ENCODE measurements at places on chromosomes 13 and 19.

- DNase-seq = no peak
Measured at GRCh38 chr13:31351376-31351775, 151.6 kb downstream of the B3GLCT start.

- no peak for DNase-seq
Measured at GRCh38 chr19:6676288-6676687, 6.3 kb upstream of the TNFSF14 start.

DNA sequence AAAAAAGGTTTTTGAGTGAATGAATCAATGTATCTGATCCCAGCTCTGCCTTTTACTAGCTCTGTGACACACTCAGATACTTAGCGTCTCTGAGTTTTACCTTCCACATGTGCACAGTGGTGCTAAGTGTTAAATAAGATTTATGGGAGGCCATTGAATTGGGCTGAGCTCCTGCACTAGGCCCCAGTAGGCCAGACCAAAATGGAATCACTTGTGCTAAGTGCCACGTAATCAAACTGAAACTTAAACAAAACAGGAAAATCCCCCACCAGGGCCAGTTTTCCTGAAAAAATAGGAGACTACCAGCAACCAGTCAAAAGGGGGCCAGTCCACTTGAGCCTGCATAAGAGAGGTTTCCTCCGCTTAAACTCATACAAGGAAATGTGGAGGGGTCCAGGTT, 40.9 kb downstream of the GJA3 start:
- DNase-seq = no peak

DNA sequence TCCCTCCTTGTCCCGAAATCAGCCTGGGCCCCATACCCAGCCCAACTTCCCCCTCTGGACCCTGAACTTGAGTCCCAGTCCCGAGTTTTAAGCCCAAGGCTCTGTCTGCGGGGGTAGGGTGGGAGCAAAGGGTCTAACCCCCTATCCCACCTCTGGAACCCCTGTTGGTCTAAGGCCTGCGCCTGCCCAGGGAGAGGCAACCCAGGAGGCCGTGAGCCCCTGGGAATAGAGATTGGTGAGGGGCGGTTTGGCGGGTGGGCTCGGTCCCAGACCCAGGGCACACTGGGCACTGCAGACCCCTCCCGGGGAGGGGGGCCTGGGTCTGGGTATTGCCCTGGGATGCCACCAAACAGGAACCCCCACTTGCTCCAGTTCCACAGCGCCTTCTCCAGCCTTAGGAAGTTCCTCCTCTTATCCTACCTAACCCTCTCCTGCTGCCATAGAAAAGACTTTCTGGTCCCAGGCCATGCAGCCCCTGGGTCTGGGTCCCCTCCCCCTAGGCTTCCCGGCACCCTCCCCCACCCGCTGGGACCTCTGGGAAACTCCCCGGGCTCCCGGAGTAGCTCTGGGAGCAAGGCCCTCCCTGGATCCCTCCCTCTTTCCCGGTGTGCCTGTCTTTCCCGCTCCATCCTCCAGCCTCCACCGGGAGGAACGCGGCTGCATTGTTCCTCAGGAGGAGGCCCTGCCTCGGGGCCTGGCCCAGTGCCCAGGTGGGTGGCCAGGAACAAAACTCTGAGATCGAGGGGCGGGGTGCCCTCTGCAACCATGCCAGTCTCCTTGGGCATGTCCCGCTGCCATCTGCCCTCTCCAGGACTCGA, 33.6 kb upstream of the NANOS3 start:
- no peak for DNase-seq

GRCh38 chr13:40662866-40663265, 3.6 kb downstream of the FOXO1 start:
- no peak for DNase-seq

All from stimulated activated CD4-positive, alpha-beta T cell treated with anti-CD3 and anti-CD28 coated beads, Interleukin-1b, Interleukin-23, amount 100 ng/mL, for 1 hour (primary cell).